Urinary bladder (tissue), 4 donors: ENCODE measurements at places on chromosomes 16 and 17.

GRCh38 chr16:48381201-48381600 lies 4.0 kb downstream of the SIAH1 start:
- DNase-seq: no peak

DNA sequence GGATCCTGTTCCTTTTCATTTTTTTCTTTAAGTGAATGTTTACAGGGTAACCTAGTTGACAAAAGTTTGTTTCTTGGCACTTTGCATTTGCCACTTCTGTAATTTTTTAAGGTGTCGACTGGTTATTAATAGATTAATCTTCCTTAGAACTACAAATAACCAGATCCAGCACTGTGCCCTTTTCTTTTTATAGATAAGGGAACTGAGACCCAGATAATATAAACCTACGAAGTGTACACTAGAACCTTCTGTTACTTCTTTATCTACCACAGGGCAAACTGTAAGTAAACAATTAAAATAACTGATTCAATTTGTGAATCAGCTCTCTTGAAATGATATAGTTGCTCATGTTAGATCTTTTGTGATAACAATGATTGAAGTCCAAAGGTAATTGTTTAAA lies 55.4 kb downstream of the NLK start:
- no peak for DNase-seq

DNA sequence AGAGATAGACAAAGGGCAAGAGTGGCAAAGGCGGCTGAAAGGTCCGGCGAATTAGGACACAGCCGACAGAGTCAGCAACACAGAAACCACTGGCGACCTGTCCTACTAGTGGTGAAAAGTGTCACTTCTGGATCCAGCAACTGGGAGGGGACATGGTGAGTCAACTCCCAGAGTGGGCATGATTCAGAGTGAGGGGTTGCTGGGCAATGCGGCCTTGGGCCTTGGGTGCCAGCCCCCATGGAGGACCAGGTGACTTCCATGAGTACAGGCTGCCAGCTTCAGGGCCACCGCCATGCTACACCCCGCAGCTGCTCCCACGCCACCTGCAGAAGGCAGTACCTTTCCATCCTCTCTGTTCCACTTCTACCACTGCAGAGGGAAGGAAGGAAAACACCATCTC lies 110.6 kb downstream of the ZFHX3 start:
- DNase-seq: no peak

- peak; percentile 2 for DNase-seq
These were observed 3.6 kb upstream of the XAF1 start for GRCh38 chr17:6752068-6752909.

DNA sequence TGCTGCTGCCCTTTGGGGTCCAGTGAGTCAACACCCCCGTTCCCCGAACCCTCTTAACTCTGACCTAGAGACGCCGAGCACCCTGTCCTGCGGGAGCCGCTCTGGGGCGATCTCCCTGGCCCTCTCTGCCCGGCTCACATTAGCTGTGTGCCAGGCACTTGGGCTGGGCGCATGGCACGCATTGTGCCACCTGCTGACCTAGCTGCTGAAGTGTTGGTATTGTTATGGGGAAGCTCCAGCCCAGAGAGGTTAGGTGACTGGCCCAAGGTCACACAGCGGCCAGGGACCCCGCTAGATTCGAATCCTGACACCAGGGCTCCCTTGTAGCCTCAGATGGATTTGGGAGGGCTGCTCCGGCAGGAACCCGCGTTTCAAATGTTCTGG lies 1.1 kb downstream of the HSD17B1 start:
- no peak for DNase-seq

- DNase-seq: no peak
These were observed 718 bp upstream of the RPH3AL start for GRCh38 chr17:353213-353837.

DNA sequence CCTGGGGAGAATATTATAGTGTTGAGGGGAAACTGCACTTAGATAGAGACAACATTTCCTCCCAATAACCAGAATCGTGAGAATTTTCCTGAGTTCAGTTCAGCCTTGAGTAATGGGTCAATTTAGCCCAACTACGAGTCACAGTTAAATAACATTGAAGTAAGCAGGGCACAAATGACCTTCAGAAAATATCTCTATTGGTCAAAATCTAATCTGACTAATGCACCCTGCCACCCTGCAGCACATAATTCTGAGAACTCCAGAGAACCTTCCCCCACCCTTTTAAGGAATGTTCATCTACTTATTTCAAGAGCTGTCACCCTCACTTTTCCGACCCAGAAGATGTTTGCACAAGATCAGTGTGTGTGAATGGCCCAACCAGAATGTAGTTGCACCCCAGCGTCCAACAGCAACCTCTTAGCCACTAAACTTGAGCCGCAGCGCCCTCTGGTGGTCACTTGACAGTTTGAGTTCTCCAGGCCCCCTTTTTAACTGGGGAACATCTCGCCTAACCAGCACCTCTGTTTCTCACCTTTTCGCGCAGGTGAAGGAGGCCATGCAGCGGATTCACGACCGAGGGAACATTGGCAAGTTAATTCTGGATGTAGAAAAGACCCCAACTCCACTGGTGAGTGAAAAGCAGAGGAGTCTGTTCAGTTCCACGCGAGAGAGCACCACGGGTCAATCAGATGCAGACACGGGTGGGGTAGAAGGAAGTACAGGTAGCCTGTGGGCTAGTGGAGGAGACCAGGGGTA lies 50.9 kb upstream of the CLEC3A start:
- DNase-seq: peak; percentile 59

- no peak for DNase-seq
These were observed 1.5 kb downstream of the MGAT5B start for GRCh38 chr17:76869496-76870376.

GRCh38 chr17:57451191-57451590 lies 194.9 kb downstream of the MSI2 start:
- no peak for DNase-seq
